NCI-H1417 treated with DMSO at 0.1 percent for 48 hours (cell line): ENCODE measurements at places on chromosomes 11 and 22.

DNA sequence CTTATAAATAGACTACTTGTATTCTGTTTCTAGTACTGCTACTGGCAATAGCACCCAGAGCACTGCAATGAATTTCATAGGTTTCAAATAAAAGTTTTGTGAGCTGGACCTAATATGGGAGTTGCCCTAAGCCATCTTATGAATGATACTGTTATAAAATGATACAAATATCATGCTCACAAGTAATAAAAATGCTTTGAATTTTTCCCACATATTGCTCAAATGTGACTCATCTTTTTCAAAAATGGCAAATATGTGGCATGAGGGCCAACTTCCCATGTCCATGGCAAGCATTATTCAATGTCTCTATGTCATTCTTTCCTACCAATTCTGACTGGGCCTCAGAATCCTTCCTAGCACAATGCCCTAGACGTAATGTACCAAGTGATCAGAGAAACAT is 137.6 kb downstream of the TRPC6 start:
- DNase-seq: no peak

GRCh38 chr11:130638033-130638432 is 189.6 kb downstream of the ADAMTS15 start:
- no peak for DNase-seq

DNA sequence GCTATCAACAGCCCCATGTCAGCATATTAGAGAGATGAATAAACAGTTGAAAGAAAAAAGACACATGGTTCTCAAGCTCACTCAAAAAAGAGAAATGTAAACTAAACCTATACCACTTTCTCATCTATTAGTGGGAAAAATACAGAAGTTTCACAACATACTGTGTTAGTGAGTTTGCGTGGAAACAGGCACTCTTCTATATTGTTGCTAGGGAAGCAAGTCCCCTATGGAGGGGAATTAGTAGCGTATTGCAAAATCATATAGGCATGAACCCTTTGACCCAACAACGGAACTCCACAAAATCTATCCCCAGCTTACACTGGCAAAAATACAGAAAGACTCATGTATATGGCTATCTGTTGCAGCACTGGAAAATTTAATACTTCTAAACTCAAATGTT is 14.2 kb upstream of the RFPL2 start:
- no peak for DNase-seq

GRCh38 chr11:70220920-70221319 is 17.8 kb downstream of the FADD start:
- DNase-seq: no peak

GRCh38 chr11:10483174-10483573 is 28.1 kb downstream of the AMPD3 start:
- DNase-seq: no peak

- DNase-seq: no peak
These were observed at the start of gene SOX6 for GRCh38 chr11:16356057-16356760. TSS of gene SOX6 (minus strand) at chr11:16356546. CDS start at chr11:16341248, 15,298 bp downstream.

- no peak for DNase-seq
These were observed 1.6 kb downstream of the RNASEH2C start for GRCh38 chr11:65718964-65719492.

DNA sequence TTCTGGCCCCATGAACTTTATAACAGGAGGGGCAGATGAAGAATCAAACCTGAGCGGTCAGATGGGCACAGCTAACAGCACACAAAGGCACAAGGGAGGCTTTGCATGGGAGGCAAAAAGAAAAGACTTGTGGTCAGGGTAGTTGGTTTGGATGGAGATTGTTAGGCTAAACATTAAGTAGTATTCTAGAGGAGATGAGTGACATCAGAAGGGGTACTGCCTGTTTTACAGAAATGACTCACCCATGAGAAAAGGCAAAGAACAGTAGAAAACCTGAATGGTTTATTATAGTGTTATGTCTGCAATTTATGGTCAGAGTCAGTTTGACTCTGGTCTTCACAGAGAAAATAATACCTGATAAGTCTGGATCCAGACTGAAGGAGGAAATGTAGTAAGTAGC is 129.8 kb upstream of the KIRREL3 start:
- DNase-seq: no peak

GRCh38 chr11:75902631-75903030 is 87.6 kb downstream of the UVRAG start:
- DNase-seq: no peak

- DNase-seq: no peak
These were observed 112.4 kb upstream of the PITPNB start for GRCh38 chr22:28031383-28031922.

DNA sequence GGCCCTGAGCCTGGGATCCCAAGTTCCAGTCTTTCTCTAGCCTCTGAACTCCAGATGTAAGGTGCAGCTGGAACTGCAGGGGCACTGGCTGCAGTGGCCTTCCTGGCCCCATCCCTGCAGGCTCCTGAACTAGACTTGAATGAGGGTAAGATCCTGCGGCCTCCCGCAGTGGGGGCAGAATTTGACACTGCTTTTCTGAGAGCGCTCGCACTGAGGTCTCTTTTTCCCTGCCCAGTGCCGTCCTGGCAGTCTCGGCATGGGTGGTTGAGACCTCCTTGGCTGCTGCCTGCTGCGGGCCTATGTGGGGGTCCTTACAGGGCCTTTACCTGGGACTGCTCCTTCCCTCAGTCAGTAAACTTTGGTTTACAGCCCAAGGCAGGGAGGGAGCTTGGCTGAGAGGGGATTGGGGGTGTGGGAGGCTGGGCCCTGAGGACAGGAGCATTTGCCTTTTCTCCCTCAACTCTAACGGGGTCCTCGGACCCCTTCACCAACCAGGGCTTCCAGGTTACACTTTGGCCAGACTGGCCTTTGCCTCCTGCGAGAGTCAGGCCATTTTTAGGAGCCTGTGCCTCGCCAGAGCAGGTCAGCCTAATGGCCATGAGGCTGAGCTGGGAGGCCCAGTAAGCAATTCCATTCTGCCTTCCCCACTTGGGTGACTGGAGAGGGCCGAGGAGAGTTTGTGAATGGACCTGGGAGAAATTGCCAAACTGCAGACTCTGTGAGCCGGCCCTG is 35.4 kb downstream of the FAM83F start:
- no peak for DNase-seq

GRCh38 chr22:19174106-19175025 is 4.2 kb downstream of the SLC25A1 start:
- DNase-seq: no peak

- DNase-seq: no peak
These were observed 67.0 kb upstream of the CCND1 start for GRCh38 chr11:69573761-69574607.

DNA sequence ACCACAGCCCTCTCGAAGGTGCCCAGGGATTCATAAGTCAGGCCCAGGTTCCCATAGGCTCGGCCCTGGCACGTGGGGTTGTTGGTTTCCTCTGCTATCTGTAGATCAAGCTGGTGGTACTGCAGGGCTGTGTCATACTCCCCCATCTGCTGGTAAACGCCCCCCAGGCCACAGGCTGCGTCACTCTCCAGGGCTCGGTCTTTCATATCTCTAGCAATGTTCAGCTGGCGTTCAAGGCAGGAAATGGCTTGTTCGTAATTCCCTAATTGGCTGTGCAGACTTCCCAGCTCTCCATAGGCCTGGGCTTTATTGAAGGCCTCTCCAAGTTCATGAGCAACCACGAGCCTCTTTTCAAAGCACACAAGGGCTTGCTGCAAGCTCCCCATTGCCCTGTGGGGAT is 186.4 kb upstream of the PITPNB start:
- DNase-seq: no peak

DNA sequence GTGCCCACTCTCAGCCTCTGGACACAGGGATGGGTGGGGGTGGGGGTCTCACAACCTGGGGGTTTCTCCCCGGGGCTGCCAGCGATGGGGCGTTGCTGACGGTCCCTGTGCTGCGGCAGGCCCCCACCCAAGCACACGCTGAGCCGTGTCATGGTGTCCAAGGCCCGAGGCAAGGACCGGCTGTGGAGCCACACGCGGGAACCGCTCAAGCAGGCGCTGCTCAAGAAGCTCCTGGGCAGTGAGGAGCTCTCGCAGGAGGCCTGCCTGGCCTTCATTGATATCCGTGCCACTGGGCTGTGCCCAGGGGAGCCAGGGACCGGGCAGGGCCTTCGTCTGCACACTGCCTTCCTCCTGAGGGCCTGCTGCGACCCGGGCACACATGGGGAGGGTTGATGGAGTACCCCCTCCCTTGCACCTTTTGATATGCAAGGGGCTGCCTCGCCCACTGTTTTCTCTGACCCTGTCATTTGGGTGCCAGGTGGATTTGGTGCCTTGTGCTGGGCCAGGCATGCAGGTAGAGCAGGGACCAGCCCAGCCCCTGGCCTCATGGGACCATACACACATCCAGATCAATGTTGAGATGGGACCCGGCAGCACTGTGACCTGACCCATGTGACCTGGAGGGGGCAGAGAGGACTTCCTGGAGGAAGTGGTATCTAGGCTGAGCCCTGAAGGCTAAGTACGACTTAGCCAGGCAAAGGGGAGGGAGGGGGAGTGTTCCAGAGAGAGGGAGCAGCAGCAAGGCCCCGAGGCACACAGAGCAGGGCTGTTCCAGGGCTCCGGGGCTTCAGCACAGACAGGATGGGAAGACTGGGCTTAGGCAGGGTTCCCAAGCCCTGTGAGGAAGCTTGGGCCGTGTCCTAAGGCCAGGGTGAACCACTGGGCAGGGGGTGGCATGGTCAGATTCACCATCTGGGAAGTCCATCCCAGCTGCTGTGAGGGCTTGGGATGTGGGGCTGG is 75.2 kb downstream of the MYO7A start:
- no peak for DNase-seq
